Stimulated activated CD8-positive, alpha-beta memory T cell treated with anti-CD3 and anti-CD28 coated beads, Interleukin-4, amount 100 ng/mL, for 4 hours (primary cell): ENCODE measurements at places on chromosomes 16 and 17.

DNA sequence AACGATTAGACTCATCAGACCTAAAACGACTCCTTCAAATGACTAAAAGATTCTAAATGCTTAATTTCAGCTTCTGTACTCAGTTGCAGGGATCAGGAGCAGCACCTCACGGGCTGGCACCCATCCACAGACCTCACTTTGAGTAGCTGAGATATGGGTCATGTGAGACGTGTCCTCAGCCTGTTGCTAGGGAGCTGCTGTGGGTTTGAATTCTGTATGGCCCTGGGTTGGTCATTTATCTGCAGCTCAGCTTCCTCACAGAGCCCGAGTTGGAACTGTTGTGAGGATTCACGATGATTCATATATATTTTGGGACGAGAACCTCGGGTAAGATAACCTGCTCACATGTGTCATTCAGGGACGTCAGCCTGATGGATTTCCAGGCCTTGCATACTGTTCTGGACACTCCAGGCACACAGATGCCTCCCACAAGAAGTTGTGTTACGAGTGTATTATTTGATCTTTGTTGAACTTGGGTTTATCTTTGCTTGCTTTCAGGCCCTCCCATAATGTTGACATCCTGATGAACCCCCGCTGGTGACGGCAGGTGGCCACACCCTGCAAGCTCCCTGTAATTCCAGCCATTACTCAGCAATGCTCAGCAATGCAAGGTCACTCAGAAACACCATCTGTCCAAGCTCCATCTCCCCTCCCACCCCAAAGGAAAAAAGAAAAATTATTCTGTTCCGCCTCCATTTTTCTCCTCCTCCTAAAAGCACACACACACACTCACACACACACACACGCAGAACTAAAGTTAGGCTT, 137.6 kb downstream of the RBFOX3 start:
- DNase-seq = no peak

DNA sequence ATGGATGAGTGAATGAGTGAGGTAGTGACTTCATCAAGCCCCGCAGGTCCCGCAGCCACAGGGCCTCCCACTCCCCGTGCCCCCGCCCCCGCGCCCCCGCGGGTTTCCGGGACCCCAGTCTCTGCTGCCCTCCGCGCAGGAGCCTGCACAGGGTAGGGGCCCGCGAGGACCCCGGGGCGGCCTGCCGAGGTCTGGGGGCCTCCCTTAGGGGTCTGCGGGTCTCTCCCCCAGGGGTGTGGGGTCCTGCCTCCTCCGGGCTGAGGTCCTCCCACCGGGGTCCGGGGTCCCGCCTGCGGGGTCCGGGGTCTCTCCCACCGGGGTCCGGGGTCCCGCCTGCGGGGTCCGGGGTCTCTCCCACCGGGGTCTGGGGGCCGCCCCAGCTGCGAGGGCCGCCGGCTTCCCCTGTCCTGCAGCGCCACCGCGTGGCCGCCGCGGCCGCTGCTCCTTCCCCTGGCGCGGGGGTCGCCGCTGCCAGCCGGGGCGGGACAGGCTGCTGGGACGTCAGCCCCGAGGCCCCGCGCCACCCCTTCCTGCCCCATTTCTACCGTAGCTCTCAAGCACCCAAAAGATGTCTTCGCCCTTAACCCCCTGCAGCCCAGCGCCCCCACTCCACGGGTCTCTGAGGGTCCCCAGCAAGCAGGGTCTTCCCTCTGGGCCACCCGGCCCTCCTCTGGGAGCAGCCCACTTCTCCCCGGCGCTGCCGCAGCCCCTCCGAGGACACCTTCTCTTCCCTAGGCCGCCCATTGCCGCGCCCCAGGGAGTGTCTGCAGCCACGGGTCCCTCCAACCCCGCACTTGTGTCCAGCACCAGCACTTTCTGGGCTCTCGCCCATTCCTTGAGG, 10.4 kb upstream of the CHMP6 start:
- no peak for DNase-seq

DNA sequence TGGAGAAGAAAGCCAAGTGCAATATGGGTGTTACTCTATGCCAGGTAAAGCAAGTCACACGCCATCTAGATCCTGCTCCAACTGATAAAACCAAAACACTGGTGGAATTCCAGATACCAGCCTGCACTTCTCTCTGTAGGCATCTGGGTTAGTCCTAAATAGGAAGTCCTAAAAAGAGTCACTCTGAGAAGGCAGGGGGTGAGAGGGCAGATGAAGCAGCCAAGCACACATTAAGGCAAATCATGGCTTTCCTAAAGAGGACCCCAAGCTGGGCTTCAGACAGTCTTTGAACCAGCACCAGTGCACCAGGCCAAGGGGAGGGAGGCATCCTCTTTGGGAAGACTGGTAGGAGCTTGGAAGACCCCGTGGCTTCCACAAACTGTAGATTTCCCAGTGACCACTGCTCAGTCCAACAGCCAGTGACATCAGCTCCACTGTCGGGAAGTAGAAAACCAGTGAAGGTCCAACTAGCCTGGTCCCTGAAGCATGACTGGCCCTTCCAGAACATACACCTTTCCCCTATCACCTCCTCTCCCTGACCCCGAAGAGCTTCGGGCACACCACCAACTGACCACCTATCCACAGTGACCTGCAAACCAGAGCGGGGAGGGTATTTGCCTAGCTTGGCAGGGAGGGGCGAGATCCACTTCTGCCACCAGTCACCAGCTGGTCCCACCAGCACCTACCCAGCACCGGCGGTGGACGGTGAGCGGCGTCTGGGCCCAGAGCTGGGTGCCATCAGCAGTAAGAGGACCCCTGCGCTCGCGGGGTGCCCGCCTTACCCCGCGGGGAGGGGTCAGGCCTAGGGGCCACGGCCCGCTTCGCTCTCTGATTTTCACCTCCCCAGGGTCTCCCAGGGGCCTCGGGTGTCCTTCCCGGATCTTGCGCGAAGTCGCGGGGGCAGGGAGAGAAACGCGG, 1.0 kb downstream of the LITAF start:
- no peak for DNase-seq

- DNase-seq = no peak
These were observed 11.8 kb downstream of the NLRC5 start for GRCh38 chr16:57001026-57001679.

DNA sequence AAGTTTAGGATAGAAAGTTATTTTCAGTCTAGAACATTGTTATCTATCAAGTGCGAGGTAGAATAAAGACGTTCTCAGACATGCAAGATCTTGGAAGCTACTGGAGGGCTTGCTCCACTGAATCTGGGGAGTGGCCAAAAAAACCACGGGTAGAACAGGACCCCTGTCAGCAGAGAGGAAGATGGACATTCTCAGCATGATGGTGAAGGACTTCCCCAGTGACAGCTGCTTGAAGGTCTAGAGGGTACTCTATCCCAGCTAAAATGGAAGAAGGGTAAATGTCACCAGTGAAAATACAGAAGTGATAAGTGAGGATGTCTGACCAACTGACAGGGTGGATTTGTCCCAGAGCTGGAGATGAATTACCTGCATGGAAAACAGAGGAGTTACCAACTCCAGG, 10.1 kb downstream of the TNFRSF13B start:
- no peak for DNase-seq

- DNase-seq = no peak
These were observed 4.7 kb downstream of the LITAFD start for GRCh38 chr16:8886593-8887430.

DNA sequence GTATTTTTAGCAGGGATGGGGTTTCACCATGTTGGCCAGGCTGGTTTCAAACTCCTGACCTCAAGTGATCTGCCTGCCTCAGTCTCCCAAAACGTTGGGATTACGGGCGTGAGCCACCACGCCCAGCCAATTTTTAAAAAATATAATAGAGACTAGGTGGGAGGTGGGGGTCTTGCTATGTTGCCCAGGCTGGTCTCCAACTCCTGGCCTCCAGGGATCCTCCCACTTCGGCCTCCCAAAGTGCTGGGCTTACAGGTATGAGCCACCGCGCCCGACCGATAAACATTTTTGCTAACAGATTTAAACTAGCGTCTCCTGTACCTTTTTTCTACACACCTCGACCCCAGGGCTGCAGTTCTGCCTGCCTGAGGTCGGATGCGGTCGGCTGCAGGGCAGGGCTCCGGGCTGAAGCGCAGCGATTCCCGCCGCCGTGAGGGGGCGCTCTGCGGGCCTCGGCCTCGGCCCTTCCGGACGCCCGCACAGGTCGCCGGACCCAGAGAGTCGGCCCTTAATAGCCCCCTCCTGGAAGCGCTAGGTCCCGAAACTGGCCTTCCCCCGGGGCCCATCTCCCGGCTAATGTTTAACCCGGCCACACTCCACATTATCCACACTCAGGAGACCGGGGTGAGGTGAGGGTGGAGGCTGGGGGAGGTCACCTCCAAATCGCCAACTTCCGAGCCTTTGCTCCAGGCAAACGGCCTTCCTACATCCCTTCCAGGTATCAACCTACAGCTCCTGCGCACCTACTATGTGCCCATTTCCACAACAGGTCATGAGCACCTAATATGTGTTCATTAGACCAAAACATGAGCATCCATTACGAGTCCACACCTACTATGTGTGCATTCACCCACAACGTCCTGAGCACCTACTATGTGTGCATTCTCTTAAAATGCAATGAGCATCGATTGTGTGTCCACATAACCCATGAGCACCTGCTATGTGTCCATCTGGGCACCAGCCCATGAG, 2.0 kb upstream of the GLIS2 start:
- no peak for DNase-seq

DNA sequence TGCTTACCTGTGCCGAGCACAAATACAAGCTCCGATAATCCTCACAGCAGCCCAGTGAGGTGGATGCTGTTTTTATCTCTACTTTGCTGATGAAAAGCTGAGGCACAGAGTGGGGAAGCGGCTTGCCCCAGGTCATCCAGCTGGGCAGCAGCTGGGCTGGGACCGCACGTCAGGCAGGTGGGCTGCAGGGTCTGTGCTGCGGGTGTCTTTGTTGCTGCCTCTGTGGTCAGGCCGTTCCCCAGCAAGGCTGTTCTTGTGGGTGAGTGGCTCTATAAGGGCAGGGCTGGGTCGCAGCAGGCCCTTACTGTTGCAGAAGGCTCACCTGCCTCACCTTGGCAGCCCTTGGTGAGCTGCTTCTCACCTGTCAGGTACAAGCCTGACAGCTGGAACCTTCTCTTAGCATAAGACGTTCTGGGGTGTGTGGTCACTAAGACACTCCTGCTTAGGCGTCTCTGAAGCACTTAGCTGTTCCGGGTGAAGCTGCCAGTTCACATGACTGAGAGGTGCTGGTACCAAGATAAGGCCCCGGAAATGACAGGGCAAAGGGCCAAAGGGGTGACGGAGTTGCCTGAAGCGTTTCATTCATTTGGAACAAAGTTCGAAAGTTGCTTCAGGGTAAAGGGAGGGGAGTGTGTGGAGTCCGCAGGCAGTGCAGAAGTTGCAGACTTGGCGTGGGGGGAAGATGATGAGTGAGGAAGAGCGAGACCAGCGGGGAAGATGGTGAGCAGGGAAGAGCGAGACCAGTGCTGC, 17.4 kb downstream of the IRF8 start:
- no peak for DNase-seq

- no peak for DNase-seq
These were observed 137.1 kb upstream of the AXIN2 start for GRCh38 chr17:65698381-65699061.

GRCh38 chr17:801660-802059, 19.5 kb downstream of the MRM3 start:
- no peak for DNase-seq

DNA sequence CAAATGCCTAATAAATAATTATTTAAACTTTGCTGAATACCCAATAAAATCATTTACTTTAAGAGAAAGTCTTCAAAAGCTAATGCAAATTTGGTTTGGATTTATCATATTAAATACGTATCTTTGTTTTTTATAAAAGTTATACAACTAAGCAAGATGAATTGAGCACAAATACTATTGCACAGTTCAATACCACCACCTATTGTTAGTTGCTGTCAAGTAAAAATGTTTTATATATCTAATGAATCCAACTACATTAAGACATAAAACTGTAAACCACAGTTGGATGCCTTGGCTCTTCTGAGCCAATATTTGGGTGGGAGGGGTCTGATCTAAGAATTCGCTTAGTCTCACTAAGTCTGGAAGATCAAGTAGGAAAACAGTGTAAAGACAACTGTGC, 7.7 kb downstream of the FBXL20 start:
- DNase-seq = no peak

GRCh38 chr16:50384500-50385135, 15.8 kb upstream of the BRD7 start:
- no peak for DNase-seq

DNA sequence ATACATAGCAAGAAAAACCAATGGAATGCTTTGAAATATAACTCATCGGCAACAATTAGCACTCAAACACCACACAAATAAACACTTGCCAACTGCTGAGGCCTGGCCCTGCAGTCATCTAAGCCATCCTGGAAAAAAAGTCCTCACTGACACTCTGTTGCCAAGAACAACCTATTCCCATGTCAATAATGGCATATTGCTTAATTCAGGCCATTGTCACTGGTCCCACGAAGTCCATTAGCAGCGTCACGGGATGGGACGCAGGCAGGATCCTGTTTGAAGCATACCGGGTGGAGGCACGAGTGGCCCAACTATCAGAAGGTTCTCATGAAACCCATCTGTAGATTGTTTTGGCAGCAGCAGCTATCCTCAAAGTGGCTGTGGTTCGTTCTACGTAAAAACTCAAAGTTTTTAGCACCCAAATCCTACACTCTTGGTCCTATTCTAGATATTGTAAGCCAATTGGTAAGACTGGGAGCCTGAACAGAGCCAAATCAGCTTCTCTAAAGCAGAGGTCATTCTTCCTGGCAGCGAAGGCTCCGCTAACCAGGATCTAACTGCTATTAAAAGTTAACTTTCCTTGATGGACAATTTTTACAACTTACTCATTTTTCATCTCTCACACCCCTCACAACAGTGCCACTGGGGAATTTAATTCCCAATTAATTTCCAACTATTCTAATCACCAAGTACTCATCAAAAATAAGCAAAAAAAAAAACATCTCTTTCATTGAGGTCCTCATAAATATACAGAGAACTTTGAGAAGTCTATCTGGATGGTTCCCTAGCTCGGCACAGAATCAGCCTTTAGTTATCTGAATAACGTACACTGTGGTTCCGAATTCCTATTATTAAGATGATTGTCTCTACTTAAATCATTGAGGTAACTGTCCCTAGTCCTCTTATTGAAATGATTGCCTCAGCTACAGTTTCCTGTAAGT, 91.5 kb downstream of the ZFHX3 start:
- DNase-seq = no peak

DNA sequence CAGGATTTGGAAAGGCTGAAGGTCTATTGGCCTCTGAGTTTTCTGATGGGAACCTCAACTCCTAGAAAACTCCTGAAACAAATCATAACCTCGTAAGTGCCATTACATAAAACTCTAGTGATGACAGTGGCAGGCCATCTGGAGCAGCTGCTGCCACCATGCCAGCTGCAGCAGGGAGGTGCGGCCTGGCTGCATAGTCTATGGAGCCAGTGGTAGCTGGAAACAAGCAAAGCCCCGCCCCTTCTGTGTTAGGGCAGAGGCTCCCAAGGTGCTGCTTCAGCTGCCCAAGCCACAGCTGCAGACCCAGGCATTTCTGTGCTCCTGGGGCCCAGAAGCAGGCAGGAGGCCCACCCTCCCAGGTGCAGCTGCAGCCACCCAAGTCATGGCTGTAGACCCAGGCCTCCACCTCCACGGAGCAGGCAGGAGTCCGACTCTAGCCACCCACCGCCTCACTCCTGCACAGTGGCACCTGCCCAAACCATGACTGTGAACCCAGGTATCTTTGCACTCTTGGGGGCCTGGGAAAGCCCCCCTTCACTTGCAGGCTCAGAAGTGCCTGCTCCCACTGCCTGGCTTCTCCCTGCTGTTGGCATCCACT, 254.1 kb upstream of the KCNJ16 start:
- no peak for DNase-seq
